Activated CD4-positive, alpha-beta memory T cell treated with anti-CD3 and anti-CD28 coated beads for 36 hours (primary cell): ENCODE measurements at places on chromosomes 11 and 22. TPM values are rescaled to one million over a fixed set of nuclear protein-coding genes. Genes with fewer than 3 reads are reported as not detected.

DNA sequence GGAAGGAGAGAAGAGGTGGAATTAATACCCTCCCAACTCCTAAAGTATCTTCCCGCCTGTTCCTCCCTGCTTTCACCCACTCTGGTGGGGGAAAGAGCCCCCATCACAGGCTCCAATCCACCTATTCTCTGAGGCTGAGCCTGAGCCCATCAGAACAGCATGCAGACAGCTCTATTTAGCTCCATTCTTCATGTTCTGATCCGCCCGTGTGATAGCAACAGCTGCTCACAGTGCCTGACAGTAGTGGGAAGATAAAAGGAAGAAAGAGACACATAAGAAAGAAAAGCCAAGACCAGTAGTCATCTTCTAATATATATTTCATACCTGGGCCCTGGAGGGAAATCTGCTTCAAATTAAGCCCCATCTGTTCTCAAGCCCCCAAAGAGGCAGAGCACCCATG is 80.3 kb upstream of the AKIP1 start:
- H3K36me3 ChIP-seq, result no peaks in the 10 kb centered on the region
- DNase-seq, result no peak
- no peak overlapping the region for H3K4me3 ChIP-seq
- H3K4me1 ChIP-seq, result peaks cover 6% of the 10 kb centered on the region
- H3K27ac ChIP-seq, result no peak overlapping the region
- peaks cover 7% of the 10 kb centered on the region for H3K27me3 ChIP-seq

Gene MYBPC3
- not detected for total RNA-seq

Gene CAT
- 29.6 TPM for total RNA-seq

Gene USP2
- total RNA-seq, result 1.4 TPM

Gene CSF2RB
- total RNA-seq, result 0.22 TPM

Gene CARD16
- 8.6 TPM for total RNA-seq

- DNase-seq, result peak; percentile 33
- H3K27ac ChIP-seq, result no peak overlapping the region
- no peak overlapping the region for H3K4me3 ChIP-seq
- peaks cover 2% of the 10 kb centered on the region for H3K27me3 ChIP-seq
- no peaks in the 10 kb centered on the region for H3K4me1 ChIP-seq
Measured at GRCh38 chr11:59918987-59919589, 19.1 kb upstream of the OOSP1 start.

Gene PARVG
- 58.5 TPM for total RNA-seq

DNA sequence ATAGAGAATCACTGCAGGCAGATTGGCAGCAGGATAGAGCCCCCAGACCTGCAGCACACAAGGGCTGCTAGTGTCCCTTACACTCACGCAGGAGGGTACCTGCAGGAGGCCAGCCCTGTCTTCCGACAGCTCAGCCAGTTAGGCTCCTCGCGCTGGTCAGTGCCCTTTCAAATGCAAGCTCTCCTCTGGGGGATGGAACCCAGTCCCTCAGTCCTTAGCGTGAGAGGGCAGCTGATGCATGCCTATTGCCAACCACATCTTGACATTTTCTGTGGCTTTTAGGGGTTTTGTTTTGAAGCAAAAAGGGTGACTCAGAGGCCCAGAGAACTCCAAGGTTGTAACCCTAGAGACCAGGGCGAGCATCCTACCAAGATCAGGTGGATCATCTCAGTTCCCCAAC is 40.0 kb downstream of the WNT11 start:
- no peak overlapping the region for H3K4me3 ChIP-seq
- H3K27ac ChIP-seq, result no peak overlapping the region
- no peaks in the 10 kb centered on the region for H3K36me3 ChIP-seq

GRCh38 chr22:35056486-35056885 is 9.5 kb upstream of the ISX start:
- peaks cover 1% of the 10 kb centered on the region for H3K4me1 ChIP-seq
- no peak for DNase-seq
- H3K27ac ChIP-seq, result no peak overlapping the region
- H3K36me3 ChIP-seq, result no peaks in the 10 kb centered on the region

Gene MPZL3
- 49.0 TPM for total RNA-seq

DNA sequence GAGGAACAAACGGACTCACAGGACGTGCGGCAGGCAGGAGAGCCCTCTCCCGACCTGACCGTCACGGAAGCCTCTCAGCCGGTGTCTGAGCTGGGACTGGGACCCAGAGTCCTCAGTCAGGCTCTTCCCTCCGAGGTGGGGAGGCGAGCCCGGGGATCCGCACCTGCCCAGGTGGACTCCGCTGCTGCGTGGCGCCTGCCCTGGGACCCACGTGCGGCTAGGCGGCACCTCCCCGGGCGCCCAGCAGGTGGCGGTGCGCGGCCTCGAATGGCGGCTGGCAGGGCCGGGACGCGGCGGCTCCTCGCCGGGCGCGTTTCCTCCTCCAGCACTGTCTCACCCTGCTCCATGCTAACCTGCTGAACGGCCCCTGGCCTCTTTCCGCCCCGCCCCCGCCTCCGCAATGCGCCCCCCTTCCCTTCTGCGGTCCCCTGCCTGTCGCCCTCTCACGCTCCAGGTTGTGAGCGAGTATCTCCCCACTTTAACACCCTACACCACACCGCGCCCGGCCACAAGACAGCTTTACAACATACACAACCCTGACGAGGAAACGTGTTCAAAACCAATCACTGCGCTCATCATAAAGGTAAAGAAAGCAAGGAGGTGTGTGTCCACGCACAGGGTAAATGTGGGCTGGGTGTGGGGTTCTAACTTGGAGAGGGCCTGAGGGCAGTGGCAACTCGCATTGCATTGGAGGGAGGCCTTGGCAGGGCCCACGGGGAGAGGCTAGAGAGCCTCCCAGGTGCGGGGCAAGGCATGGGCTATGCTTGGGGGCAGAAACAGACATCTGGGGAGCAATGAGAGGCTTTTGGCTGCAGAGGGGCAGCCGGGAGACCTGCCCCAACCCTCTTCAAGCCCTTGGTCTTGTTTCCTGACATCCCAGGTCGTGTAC is 25.9 kb upstream of the ATXN10 start:
- no peak overlapping the region for H3K4me3 ChIP-seq
- no peaks in the 10 kb centered on the region for H3K36me3 ChIP-seq
- peaks cover 27% of the 10 kb centered on the region for H3K27me3 ChIP-seq
- H3K27ac ChIP-seq, result no peak overlapping the region
- H3K4me1 ChIP-seq, result peaks cover 3% of the 10 kb centered on the region
